Iris pigment epithelial cell (primary cell): ENCODE measurements at places on chromosomes 5 and 9.

DNA sequence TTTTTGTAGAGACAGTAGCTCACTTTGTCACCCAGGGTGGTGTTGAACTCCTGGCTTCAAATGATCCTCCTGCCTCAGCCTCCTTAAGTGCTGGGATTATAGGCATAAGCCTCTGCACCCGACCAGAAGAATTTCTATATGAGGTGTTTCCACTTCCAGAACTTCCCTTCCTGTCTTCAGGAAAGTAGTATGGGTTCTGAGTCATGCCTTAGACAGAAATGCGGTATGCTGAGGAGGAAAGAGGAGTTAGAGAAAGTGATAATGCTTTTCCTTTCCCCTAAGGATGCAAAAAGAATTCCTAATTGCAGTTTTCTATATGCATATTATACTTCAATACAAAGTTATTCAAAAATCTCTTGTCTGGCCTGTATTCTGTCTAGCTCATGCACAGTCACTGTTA is 16.4 kb upstream of the ADAMTSL1 start:
- DNase-seq, result no peak

DNA sequence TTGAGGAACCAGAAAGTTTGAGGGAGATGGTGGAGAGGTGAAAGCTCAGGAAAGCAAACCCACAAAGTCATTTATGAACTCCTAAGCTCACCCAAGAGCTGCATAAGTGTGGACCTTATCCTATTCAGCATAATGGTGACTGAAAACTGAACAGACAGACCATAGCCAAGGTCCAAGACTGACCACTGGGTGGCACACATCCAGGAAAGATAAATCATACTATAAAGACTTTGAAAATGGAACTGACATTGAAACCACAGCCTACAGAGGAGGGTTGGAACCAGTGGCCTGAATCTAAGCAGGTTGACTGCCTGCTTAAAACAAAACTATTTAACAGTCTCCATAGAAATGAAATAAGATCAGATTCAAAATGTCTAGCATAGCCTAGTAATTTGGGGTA is 121.0 kb upstream of the RGS7BP start:
- peak; percentile 47 for DNase-seq

DNA sequence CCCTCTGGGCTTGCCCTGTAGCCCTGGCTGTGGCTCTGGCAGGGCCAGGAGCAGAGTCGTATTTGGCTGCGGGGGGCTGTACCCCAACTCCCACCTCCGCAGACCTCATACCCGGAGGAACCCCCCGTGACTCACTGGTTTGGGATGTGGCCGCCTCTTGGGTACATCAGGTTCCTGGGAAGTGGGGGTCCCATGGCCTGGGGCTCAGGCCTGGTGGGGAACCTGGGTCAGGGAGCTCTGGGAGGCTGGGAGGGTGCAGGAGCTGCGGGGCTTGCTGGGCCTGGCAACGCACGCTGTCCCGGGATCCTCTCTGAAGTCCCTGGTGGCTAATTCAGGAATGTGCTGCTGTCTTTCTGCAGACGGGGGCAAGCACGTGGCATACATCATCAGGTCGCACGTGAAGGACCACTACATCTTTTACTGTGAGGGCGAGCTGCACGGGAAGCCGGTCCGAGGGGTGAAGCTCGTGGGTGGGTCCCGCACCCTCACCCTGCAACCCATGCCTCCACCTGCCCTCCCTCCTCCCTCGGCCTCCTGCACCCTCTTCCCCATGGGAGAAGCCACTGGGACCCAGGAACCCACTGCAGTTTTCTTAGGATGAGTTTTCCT is 2.4 kb downstream of the LCN1 start:
- DNase-seq, result no peak

DNA sequence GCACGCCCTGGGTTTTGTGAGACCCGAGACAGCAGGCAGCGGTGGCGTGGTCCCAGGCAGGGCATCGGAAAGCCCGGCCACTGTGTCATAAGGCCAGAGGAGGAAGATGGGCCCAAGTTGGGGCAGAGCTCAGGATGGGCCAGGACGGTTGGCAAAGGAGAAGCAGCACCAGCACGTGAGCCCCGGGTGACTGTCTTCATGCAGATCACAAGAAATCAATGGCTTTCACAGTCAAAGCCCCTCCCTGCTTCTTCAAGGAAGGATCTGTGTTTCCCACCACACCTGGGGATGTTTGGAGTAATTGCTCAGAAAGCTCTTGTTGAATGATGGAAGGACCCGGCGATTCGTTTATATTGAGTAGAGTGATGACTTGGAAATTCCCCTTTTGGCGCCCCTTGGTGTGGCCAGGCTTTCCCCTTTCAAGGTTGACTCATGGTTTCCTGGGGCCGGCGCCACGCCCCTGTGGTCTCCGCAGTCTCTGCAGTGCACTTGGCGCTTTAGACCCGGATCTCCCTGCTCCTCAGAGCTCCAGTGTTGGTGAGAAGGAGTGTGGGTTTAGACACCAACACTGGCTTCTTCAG is 52.1 kb downstream of the IL31RA start:
- peak; percentile 81 for DNase-seq

GRCh38 chr9:113497051-113497450 is 33.5 kb downstream of the RGS3 start:
- DNase-seq, result no peak

DNA sequence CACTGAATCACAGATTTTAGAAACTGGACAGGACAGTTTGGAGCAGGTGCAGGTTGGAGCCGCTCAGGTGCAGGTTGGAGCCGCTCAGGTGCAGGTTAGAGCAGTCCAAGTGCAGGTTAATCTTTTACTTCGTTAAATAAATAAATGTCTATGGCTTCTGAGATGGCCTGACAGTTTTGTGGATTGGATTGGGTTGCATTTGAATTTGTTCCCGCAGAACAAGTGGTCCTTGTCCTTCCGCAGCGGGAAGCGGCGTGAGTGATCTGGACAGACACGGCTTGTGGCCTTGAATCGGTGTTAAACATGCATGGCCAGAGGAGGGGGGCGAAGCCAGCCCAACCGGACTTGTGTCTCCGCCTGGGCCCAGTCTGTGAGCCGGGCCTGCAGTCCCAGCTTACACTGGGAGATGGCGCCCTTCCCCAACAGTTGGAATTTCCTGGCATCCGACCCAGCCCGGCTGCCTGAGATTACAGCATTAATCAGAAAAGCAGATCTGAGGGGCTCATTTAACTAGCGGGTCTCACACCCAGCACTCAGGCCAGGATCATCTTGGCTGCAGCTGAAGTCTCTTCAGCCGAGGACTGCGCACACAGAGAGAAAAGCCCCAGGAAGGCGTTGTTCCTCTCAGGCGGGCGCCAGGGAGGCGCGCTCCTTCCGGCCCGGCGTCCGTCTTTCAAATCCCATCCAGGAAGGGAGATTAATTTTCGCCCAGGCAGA is 1.5 kb upstream of the OLFM1 start:
- peak; percentile 66 for DNase-seq

- peak; percentile 13 for DNase-seq
Measured at GRCh38 chr5:134406390-134406789, 5.3 kb downstream of the CDKN2AIPNL start.

DNA sequence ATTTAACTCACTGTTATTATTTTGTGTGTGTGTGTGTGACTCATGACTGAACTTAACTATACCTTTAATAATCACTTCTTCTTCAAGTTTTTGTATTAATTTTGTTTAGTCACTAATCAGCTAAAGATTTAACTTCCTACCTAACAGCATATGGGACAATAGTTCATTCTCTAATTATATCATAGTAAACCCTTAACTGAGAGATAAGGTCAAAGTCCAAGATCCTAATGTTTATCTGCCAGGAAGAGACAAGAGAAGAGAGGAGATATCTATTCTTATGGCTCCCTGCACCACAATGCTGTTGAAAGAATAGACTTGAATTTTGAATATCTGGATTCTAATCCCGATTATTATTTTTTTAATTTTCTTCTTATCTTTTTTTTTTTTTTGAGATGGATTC is 28.1 kb downstream of the FREM1 start:
- no peak for DNase-seq

DNA sequence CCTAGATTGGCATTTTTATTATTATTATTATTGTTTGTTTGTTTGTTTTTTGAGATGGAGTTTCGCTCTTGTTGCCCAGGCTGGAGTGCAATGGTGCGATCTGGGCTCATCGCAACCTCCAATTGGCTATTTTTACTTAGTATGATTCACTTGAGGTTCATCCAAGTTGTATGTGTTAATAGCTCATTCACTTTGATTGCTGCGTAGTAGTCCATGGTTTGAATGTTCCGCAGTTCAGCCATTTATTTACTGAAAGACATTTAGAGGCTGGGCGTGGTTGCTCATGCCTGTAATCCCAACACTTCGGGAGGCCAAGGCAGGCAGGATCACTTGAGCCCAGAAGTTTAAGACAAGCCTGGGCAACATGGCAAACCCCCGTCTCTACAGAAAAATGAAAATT is 22.6 kb upstream of the MELK start:
- no peak for DNase-seq

- no peak for DNase-seq
Measured at GRCh38 chr5:139645430-139645871, 2.7 kb upstream of the CXXC5 start.

GRCh38 chr5:56244627-56245026 is 11.5 kb upstream of the ANKRD55 start:
- DNase-seq, result peak; percentile 14

GRCh38 chr9:121612511-121612998 is 38.9 kb upstream of the DAB2IP start:
- no peak for DNase-seq

GRCh38 chr5:142826741-142827492 is 56.7 kb downstream of the ARHGAP26 start:
- peak; percentile 81 for DNase-seq

DNA sequence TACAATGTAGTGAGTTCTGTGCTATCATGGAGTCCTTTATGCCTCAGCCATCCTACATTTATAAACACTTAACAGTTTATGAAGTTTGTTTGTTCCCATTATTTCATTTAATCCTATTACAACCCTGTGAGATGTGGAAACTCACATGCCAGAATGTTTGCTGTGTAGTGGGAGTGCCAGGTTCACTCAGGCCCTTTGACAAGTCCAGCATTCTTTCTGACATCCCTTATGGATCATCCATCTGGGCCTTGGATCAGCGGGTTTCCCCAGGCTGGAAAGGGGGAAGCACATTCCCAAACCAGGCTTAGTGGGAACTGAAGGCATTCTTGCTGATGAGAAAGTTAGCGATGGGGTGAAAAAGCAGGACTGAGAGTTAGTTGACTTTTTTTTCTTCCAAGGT is 128.1 kb upstream of the OTULINL start:
- no peak for DNase-seq

- DNase-seq, result no peak
Measured at GRCh38 chr5:42587096-42587723, 164.0 kb downstream of the GHR start.

GRCh38 chr5:61311836-61312808 is 19.9 kb upstream of the ZSWIM6 start:
- DNase-seq, result peak; percentile 92

- no peak for DNase-seq
Measured at GRCh38 chr5:7207979-7208378, 188.0 kb upstream of the ADCY2 start.

GRCh38 chr9:36064448-36065037 is 27.8 kb downstream of the RECK start:
- DNase-seq, result peak; percentile 70

DNA sequence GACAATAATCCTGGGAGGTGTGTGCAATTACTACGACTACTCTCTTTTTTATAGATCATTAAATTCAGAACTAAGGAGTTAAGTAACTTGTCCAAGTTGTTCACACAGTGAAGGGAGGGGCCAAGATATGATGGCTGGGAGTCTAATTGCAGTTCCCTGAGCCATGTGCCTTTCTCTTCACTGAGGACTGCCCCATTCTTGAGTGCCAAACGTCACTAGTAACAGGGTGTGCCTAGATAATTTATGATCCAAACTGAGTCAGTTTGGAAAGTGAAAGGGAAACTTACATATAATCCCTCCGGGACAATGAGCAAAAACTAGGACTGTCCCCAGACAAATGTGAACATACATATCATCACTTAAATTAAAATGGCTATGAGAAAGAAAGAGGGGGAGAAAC is 20.2 kb downstream of the IL7R start:
- peak; percentile 25 for DNase-seq

DNA sequence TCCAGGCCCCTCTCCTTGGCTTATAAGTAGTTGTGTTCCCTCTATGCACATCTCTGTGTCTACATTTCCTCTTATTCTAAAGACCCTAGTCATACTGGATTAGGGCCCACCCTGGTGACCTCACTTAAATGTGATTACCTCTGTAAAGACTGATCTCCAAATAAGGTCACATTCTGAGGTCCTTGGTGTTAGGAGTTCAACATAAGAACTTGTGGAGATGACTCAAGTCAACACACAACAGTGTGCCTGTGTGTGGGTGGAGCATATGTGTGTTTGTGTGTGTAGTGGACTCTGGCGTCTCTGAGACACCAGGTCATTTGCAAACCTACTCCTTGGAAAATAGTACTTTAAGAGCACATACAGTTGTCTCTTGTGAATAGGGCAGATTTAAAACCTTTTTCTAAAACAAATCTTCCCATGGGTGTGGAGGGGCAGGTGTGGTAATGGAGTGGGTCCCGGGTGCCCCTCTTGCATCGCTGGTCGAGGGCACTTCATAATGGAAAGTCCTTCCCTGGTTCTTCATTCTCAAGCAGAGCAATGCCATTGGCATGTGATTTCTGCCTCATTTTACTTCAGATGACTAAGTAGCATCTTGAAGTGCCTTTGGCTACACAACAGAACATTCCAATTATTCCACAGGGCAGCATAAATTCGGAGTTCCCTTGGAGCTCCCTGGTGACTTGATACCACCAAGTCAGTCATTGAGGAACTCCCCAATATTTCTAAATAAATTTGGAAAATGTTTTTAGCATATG is 84.4 kb downstream of the C9orf152 start:
- peak; percentile 67 for DNase-seq

DNA sequence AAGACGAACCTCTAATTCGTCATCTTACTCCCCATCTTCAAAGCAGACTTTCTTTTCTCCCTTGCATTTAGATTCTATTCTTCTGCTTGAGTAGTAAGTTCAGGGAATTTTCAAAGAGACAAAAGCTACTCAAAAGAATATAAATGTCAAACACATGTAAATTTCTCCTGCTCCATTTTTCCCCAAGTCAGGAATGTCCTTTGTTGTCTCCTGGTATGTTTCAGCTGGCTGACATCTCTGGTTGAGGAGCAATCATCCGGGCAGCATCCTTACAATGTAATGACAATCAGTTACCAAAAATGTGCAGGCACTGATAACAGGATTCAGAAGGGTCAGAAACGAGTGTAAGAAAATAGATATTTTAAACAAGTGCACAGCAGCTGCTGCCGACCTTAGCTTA is 47.6 kb upstream of the PPP1R2B start:
- no peak for DNase-seq

GRCh38 chr9:84301851-84302250 is 38.7 kb downstream of the SLC28A3 start:
- peak; percentile 83 for DNase-seq

DNA sequence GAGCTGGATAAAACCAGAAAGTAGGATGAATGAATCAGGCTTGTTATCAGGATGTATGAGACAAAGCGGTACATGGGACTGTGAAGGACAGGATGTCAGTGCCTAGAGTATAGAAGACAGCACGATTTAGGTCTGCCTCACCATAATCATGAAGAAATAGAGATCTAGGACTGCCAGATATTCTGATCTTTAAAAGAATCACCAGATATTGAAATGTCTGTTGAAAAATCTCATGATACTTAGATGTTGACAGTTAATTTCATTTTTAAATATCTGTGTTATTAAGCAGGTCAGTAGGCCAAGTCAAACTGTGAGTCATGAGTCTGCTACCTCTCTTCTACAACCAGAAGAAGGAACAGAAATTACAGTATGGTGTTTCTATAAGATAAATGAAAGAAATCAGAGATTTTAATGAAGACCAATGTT is 65.0 kb downstream of the ST8SIA4 start:
- DNase-seq, result peak; percentile 35
